ENCODE measurements at places on chromosomes 6 and 20. TPM values are rescaled to one million over a fixed set of nuclear protein-coding genes. Genes with fewer than 3 reads are reported as not detected.

DNA sequence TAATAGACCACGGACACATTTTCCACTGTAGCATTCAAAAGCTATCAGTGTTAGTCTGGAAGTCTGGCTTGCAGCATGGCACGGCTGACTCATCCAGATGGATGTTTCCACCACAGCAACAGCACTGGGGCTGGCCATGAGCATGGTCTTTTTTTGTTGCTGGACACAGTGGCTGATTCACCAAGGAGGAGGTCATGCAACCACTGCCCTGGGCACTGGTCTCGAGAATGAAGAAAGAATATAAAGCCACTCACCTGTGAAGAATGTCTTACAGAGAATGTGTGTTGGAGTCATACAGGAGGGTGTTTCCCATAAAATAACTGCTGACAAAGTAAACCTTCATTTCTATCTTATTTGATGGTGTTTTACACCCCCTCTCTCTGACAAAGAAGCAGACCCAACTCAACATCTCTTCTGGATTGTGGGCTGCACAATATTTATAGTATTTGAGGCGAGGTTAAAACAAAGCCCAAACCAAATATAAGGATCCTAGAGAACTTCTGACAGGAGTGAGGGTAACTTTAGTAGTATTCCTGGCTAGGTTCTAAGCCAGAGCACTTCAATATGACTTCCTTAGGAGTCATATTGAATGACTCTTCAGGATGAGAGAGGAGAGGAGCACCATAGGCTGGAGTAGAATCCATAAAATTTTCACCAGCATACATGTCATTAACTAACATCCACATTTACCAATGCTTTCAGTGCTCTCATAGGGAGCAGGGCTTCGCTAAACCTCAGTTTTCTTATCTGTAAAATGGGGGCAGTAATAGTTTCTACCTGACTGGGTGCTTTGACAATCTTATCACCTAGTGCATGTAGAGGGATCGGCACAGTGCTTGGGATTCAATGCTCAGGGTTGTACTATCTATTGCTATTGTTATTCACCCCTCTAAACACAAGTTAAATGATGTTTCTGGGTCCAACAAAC is 121.4 kb downstream of the KIF13A start:
- peak; percentile 73 for DNase-seq
- H3K4me3 ChIP-seq, result no peak overlapping the region
- no peaks in the 10 kb centered on the region for H3K27me3 ChIP-seq
- H3K36me3 ChIP-seq, result no peaks in the 10 kb centered on the region

DNA sequence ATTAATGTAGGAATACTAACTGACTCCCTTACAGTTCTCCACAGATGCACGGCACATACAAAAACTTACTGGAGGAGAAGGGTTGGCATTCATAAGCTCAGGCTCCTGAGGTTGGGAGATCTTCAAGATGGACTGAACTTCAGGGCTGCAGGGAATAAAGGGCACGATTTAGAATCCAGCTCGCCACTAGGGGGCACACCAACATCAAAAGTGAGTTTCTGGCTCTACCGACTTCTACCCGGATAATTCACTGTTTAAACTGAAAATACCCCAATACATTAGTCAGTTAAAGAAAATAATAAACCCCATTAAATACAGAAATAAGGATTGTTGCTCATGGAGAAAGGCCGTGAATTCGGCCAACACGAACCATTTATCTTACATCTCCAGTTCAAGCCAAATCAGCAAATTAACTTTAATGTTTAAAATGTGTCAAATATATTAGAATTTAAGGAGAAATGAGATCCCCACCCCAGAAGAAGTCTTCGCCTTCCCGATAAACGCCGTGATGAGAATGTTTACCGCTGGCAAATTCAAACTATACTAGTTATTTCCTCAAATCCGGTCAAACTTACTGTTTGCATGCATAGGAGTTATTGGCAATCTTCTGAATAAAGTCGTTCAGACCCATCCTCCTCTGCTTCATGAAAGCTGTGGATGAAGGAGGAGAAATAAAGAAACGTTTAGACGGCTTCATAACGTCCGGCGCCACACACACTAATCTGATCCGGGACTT is 121.7 kb upstream of the SLC2A12 start:
- peaks cover 36% of the 10 kb centered on the region for H3K36me3 ChIP-seq
- peaks cover 73% of the 10 kb centered on the region for H3K4me1 ChIP-seq
- peak; percentile 83 for DNase-seq
- no peaks in the 10 kb centered on the region for H3K27me3 ChIP-seq

GRCh38 chr6:154661768-154662167 is 71.4 kb upstream of the SCAF8 start:
- H3K36me3 ChIP-seq, result no peaks in the 10 kb centered on the region
- H3K4me1 ChIP-seq, result no peaks in the 10 kb centered on the region
- no peak overlapping the region for H3K27ac ChIP-seq
- DNase-seq, result no peak
- no peaks in the 10 kb centered on the region for H3K27me3 ChIP-seq
- no peak overlapping the region for H3K4me3 ChIP-seq

GRCh38 chr6:170089963-170090362 is 200.9 kb downstream of the DLL1 start:
- H3K4me3 ChIP-seq, result no peak overlapping the region
- no peaks in the 10 kb centered on the region for H3K36me3 ChIP-seq
- peak; percentile 58 for DNase-seq
- H3K27me3 ChIP-seq, result no peaks in the 10 kb centered on the region

DNA sequence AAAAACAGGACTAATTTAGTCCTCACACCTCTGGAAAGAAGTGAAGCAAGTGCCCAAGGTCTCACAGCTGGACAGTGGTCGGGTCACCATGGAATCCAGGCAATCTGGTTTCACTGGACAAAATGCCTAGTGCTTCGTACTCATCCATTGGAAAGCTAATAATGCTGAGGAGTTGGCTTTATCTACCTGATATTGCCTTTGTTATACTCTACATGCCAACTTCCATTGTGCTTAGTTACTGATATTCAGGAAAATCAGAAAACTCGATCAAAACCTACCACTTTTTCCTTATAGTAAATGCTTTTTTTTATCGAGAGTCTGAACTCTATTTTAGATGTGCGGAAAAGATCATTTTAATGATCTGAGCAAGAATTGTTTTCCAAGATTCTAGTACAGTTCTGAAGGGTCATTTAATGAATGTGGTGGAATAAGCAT is 966 bp downstream of the CFAP206 start:
- peaks cover 11% of the 10 kb centered on the region for H3K4me1 ChIP-seq
- H3K27ac ChIP-seq, result peak overlapping the region; percentile 76
- no peaks in the 10 kb centered on the region for H3K27me3 ChIP-seq
- H3K36me3 ChIP-seq, result no peaks in the 10 kb centered on the region

GRCh38 chr6:163438298-163438939 is 23.9 kb downstream of the QKI start:
- DNase-seq, result no peak
- H3K4me1 ChIP-seq, result peaks cover 87% of the 10 kb centered on the region
- H3K4me3 ChIP-seq, result no peak overlapping the region
- H3K27me3 ChIP-seq, result no peaks in the 10 kb centered on the region

DNA sequence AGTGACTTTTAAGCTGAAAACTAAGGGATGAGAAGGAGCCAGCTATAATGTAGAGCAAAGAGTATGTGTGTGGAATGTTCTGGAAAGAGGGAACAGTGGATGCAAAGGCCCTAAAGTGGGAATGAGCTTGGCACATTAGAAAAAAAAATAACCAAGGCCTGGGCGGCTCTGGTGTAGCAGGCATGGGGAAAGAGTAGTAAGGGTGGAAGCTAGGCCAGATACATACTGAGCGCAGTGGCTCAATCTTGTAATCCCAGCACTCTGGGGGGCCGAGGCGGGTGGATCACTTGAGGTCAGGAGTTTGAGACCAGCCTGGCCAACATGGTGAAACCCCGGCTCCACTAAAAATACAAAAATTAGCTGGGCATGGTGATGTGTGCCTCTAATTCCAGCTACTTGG is 8.4 kb downstream of the GGT7 start:
- H3K27ac ChIP-seq, result no peak overlapping the region
- peaks cover 25% of the 10 kb centered on the region for H3K36me3 ChIP-seq
- H3K4me3 ChIP-seq, result no peak overlapping the region
- DNase-seq, result no peak

DNA sequence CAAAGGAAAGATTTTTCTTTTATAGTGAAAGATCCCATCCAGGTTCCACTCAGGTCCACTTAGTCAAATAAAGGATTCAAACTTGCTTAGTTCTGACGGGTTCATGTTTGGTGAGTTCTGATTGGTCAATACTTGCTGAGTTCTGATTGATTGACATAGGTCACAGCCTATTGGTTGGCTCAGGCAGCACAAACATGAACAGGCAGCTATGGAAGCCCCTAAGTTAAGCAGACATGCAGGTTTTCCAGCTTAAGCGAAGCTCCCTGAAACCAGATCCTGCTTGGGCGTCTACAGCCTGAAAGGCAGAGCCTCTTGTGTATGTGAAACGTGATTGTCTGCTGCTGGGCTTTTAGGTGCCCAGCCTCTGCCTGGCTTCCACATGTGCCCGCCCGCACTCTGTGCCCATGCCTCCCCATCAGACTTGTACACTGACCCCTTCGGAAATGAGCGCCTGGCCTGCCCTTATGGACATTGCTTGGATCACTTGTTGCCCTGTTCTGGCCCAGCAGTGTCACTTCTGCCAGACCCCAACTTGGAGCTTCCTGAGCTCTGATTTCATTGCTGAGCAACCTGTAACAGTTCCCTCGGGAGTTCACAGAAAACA is 45.4 kb upstream of the ECI2 start:
- no peaks in the 10 kb centered on the region for H3K36me3 ChIP-seq
- no peak overlapping the region for H3K27ac ChIP-seq
- no peaks in the 10 kb centered on the region for H3K27me3 ChIP-seq
- no peak for DNase-seq

GRCh38 chr20:41173791-41174341 is 36.5 kb downstream of the PLCG1 start:
- H3K4me1 ChIP-seq, result peaks cover 73% of the 10 kb centered on the region
- H3K27me3 ChIP-seq, result no peaks in the 10 kb centered on the region
- no peak overlapping the region for H3K4me3 ChIP-seq
- H3K27ac ChIP-seq, result peak overlapping the region; percentile 54

DNA sequence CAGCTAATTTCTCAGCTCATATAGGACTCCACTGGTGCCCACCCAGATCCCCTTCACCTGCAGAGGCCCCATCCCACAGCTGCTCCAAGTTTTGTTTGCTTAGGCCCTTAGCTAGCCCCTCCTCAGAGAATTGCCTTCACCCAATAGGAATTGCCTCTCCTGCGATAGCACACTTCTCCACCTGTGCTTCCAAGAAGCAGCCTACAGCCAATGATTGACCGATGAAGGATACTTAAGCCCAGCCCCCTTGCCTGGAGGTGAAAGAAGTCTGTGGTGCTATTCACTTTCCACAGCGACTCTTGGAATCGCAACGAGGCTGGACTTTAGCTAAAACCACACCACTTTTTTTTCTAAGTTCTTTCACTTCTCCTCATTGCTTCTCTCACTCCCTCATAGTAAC is 353.2 kb upstream of the BTBD3 start:
- DNase-seq, result no peak
- no peak overlapping the region for H3K4me3 ChIP-seq
- no peaks in the 10 kb centered on the region for H3K4me1 ChIP-seq
- no peak overlapping the region for H3K27ac ChIP-seq
- H3K27me3 ChIP-seq, result no peaks in the 10 kb centered on the region

- no peaks in the 10 kb centered on the region for H3K36me3 ChIP-seq
- no peak overlapping the region for H3K4me3 ChIP-seq
- H3K4me1 ChIP-seq, result peaks cover 21% of the 10 kb centered on the region
- H3K27me3 ChIP-seq, result no peaks in the 10 kb centered on the region
- DNase-seq, result no peak
- peak overlapping the region; percentile 46 for H3K27ac ChIP-seq
Measured at GRCh38 chr6:52557389-52558265, 19.2 kb downstream of the TRAM2 start.

DNA sequence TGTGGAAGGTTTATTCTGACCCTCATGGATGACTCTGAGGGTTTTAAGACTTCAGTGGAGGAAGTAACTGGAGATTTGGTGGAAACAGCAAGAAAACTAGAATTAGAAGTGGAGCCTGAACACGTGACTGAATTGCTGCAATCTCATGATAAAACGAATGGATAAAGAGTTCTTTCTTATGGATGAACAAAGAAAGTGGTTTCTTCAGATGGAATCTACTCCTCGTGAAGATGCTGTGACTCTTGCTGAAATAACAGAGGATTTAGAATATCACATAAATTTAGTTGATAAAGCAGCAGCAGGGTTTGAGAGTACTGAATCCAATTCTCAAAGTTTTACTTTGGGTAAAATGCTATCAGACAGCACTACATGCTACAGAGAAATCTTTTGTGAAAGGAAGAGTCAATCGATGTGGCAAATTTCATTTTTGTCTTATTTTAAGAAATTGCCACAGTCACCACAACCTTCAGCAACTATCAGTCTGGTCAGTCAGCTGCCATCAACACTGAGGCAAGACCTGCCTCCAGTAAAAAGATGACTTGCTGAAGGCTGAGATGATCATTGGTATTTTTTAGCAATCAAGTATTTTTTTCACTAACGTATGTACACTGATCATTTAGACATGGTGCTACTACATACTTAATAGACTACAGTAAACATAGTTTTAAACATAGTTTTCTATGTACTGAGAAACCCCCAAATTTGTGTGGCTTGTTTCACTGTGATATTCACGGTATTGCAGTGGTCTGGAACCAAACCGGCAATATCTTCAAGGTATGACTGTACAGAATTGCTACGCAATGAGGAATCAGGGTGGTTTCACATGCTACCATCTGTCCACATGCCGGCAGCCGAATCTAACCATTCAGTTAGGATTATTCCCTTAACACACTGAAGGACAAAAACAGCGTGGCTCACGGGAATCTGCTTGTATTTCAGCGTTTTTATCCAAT is 149.0 kb downstream of the MYB start:
- H3K36me3 ChIP-seq, result no peaks in the 10 kb centered on the region
- no peak for DNase-seq
- no peak overlapping the region for H3K27ac ChIP-seq
- no peaks in the 10 kb centered on the region for H3K27me3 ChIP-seq

DNA sequence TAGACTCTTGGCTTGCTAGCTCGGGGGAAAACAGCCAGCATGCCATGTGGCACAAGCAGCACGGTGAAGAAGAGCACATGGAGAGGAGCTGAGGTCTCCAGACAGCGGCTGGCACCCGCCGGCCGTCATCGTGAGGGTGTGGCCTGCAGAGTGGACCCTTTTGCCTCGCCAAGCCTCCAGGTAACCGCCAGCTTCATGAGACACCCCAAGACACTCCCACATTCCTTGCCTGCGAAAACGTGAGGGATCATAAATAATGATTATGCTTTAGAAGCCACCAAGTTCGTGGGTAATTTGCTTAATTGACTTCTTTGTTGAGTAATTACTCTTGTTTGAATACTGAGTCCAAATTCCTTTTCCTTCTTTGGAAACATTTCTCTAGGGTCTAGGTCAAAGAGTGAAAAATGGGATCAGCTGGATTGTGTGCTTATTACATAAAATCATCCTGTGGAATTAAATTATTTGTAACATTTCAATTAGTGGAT is 23.2 kb downstream of the FAM50B start:
- H3K4me1 ChIP-seq, result peaks cover 7% of the 10 kb centered on the region
- H3K27ac ChIP-seq, result no peak overlapping the region
- DNase-seq, result no peak
- no peaks in the 10 kb centered on the region for H3K27me3 ChIP-seq
- no peaks in the 10 kb centered on the region for H3K36me3 ChIP-seq
- H3K4me3 ChIP-seq, result no peak overlapping the region

GPLD1 gene
- total RNA-seq, result 0.40 TPM

MCHR2 gene
- total RNA-seq, result not detected

RSPH9 gene
- 0.15 TPM for total RNA-seq

KCNK16 gene
- total RNA-seq, result not detected

PNPLA1 gene
- total RNA-seq, result not detected
